ENCODE measurements at places on chromosomes 13 and 19. TPM values are rescaled to one million over a fixed set of nuclear protein-coding genes. Genes with fewer than 3 reads are reported as not detected.

- DNase-seq = no peak
Observed at GRCh38 chr19:50580970-50581634, 12.9 kb upstream of the LRRC4B start.

The IL17D gene
- 2.4 TPM for total RNA-seq

DNA sequence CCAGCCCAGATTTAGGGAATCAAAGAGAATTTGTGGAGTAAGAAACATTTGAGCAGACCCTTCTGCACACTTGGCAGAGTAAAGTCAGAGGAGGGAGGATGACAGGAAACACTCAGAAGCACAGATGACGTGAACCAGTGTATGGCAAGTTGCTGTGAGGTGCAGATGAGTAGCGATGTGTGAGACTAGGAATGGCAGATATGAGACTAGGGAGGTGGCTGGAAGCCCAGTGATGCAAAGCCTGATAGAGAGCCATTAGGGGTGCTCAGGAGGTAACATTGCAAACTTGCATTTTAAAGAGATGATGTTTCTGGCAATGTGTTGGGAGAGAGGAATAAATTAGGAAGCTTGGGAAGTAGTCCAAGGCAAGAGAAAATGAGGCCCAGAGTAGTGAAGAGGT, 44.0 kb downstream of the PCDH17 start:
- DNase-seq = no peak

The LHB gene
- total RNA-seq = not detected

DNA sequence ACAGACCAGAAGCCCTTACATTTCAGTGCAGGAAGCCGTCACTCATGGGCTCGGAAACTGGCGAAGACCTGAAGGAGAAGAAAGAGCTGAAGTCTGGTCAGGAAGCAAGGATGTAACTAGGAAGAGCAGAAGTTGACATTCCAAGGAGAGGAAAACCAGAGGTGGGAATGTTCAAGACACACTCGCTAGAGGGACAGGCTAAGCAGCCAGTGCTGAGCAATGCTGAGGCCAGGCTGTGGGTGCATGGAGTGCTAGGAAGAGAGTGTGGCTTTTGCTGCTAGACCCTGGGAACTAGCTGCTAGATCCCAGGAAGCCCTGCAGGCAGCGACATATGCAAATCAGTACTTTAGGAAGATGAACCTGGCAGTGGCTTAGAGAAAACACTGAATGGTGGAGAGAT, 12.1 kb upstream of the URAD start:
- no peak for DNase-seq

The PPP1R37 gene
- total RNA-seq = 65.5 TPM

The WDR87 gene
- not detected for total RNA-seq

The TEX26 gene
- not detected for total RNA-seq

DNA sequence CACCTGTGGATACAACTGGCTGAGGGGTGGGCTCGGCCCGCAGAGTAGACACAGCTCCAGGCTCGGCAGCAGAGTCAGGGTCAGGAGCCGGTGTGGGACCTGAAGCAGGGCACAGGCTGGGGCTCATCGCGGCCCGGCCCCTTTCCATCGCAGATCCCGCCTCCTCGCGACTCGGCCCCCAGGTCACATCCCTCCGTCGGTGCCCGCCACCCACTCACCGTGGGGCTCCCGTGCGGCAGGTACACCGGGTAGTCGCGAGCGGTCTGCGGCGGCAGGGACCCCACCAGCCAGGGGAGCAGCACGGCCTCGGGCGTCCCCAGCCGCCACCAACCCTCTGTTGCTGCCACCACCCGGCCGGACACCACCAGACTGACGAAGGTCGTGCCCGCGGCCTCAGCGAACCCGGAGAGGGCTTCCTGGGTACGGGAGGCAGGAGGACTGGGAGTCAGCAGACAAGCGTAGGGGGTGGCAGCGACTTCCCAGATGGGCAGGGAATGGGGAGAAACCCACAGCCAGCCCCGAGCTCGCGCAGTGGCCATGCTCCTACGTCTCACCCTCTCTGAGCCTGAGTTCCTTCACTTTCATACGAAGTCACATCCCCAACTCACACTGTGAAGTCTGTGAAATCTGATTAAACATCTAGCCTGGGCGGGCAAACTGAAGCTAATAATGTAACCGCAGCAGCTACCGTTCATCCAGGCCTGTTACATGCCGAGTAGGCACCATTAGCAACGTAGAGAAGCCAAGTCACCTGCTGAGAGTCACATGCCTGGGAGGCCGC, 3.7 kb downstream of the FUZ start:
- DNase-seq = no peak

DNA sequence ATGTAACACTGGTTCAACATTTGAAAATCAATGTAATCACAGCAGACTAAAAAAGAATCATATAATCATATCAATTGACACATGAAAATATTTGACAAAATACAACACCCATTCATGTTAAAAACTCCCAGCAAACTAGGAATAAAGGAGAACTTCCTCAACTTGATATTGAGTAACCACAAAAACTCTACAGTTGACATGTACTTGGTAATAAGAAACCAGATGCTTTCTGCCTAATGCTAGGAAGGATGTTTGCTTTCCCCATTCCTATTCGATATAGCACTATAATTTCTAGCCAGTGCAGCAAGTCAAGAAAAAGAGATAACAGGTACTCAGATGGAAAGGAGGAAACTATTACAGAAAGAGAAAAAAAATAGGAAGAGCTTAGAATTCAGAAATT, 26.9 kb downstream of the UFM1 start:
- no peak for DNase-seq

All from Peyer's patch (tissue), 4 donors.